ENCODE measurements at places on chromosomes 16 and 17. TPM values are rescaled to one million over a fixed set of nuclear protein-coding genes. Genes with fewer than 3 reads are reported as not detected.

- DNase-seq = no peak
Measured at GRCh38 chr17:53426505-53426904, 396.2 kb upstream of the KIF2B start.

The FOXL1 gene
- 21.1 TPM for polyA plus RNA-seq

The WNT9B gene
- 9.6 TPM for polyA plus RNA-seq

DNA sequence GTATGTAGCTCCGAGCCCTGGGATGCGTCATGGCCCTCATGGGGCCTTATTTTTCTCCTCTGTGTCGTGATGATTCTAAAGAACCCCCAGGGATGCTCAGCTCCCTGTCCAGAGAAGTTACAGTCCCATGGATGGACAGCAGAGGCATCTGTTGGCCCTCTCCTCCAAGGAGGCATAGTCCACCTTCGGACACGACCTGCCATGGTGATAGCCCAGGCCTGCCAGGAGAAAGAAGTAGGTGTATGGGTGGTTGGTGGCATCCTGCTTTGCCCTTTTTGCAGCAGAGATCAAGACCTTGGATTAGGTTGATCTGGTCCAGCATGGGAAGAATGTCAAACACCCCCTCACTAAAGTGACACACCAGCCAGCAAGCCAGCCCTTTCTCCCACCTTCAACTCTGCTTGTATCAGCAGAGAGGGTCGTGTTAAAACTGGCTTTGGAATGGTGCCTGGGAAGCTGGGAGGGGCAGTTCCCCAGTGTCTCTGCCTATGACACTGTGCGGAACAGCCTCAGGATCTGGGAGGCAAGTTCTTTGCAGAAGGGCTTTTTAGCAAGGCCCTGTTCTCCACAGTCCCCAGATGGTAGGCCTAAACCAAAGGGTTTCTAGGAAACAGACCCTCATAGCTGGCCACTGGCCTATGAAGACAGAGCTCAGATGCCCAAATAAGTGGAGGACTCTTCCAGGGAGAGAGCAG is 259.9 kb upstream of the RPL38 start:
- no peak for DNase-seq

- no peak for DNase-seq
Measured at GRCh38 chr16:12845282-12845681, 41.6 kb upstream of the CPPED1 start.
